ENCODE measurements at places on chromosomes 12 and 14.
A peak's percentile ranks its signal among the peaks of the same experiment; 100 is the strongest.

GRCh38 chr14:24993631-24994030 is 56.3 kb downstream of the STXBP6 start:
- DNase-seq, result no peak

DNA sequence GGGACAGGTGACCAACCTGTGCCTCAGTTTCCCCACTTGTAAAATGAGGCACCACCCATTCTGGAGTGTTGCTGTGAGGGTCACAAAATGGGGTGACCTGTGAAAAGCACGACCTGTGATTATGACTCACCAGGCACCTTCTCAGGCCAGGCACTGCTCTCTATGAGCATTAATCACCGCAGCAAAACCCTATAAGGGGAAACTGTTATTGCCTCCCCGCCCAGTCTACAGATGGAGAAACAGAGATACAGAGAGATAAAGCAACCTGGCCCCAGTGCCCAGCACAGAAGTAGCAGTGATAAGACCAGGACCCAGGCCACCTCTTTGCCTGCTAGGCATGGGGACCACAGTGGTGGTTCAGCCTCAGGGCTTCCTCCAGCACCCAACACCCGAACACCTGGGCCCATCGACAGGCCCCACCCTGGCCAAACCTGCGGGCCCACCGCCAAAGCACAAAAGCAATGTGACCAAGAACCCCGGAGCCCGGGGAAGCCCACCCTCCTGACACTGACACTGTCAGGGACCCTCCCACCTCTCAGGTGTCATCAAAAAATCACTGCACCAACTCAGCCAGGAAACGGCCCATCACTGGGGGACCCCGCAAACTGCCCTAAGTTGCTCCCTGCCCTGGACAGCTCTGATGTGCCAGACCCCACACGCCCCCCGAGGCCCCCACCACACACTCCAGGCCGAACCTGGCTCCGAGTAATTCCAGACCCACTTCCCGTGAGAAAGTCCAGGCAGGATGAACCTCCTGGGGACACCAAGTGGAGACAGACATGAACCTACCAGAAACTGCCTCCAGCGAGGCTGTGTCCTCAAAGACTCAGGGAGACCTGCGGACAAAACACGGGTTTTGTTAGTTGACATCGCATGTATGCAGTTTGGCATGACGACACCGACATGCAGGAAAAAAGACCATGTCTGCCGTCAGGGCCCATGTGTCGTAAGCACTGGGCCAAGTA is 32.4 kb downstream of the NCOR2 start:
- DNase-seq, result no peak

DNA sequence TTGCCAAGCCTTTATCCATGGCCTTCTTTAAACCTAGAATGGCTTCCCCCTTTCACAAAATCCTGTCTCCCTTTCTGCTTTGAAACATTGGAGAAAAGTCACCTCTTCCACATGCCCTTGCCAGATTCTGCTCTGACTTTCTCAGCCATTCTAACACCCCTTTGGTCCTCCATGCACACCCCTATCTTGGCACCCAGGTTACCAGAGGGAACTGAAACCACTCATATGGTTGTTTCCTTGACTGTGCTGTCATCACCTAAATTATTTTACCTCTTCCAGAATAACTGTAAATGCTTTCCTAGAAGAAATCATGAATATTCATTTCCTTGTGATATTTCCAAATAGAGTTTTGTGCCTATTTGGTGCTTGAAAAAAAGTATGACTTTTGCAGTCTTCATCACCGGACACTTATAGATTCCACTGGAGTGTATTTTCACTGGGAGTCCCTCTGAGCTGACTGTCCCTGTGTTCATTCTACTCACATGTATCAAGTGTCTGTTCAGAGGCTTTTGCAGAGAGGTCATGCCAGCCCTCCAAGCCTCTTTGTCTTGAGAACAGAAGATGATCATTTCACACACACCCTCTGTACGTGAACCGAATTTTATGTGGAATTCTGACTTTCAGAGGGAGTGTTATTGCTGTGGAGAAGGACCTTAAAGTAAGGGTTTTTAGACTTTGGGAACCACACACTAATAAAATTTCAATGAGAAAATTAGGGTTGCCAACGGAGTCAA is 74.1 kb downstream of the PLXNC1 start:
- no peak for DNase-seq

DNA sequence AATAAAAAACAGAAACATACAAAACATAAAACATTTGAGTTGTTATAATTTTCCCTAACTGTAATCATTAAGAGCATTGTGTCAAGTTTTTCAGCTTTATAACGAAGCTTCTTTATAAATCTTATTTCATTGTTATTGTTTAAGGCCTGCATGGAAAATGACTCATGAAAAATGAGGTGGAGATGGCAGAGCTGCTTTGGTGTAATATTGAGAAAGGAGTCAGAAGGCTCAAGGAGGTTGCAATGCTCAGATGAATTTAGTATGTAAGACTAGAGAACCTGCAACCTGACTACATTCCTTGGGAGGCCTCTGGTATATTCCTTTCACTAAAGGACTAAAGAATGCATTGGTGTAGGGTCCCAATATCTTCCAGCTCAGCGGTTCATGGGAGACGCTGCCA is 61.5 kb downstream of the TMEM30B start:
- no peak for DNase-seq

DNA sequence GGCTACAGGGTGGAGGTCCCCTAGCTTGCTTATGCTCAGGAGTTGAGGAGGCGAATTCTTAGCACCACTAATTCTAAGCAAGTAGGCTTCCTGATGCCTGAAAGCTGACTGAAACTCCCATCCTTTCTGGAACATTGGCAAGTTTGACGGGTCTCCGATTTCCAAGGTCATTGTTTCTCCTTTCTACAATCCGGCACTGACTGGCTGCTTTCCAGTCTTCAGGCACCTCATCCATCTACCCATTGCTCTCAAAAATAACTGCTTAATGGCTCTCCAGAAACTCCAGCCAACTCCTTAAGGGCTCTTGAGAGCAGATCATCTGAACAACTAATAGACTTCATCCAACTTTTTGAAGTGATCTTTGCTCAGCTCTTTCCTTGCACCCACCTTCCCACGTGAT is 13.3 kb downstream of the REM2 start:
- DNase-seq, result no peak

DNA sequence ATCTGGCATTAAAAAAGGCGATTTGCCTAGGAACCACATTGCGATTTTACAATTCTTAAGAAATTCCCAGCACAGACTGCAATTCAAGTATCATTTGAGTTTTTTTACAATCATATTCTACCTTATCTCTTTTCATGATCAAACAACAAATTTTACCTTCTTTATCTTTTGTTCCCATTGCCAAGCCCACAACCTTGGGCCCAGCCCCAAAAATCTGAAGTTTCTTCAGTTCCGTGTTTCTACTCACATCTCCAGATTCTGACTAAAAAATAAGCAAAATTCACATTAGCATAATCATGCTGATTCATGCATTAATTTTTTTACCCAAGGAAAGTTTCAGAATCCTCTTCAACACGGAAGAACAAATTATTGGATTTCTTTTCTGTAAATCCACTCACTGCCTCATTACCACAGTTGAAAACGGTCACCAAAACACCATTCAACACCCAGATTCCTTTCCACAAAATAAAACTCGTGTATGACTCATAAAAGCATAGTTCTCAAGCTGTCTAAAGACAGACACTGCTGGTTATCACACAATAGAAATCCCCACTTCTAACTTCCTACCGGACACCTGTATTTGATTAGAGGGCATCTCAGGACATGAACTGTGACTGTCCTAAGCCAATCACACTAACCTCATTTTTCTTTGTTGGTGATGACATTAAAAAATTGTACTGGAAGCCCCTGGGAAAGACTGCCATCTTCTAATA is 32.7 kb downstream of the KDM5A start:
- DNase-seq, result no peak

DNA sequence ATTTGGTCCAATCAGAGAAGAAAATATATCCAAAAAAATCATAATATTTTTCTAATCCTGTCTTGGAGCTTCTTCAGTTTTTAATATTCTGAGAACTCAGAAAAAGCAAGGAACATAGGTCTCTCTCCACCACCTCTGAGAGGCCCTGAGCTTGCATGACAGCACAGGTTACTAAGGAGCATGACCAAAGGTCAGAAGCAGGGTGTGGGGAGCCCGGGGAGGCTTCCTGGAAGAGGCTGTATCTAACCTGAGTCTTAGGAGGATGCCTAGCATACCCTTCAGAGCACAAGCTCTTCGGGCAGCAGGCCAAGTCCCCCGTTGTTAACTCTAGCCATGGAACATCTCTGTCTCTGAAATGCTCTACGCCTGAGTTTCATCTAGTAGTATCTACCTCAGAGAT is 15.7 kb upstream of the STON2 start:
- DNase-seq, result no peak

GRCh38 chr12:92827836-92828431 is 101.2 kb downstream of the EEA1 start:
- DNase-seq, result no peak

DNA sequence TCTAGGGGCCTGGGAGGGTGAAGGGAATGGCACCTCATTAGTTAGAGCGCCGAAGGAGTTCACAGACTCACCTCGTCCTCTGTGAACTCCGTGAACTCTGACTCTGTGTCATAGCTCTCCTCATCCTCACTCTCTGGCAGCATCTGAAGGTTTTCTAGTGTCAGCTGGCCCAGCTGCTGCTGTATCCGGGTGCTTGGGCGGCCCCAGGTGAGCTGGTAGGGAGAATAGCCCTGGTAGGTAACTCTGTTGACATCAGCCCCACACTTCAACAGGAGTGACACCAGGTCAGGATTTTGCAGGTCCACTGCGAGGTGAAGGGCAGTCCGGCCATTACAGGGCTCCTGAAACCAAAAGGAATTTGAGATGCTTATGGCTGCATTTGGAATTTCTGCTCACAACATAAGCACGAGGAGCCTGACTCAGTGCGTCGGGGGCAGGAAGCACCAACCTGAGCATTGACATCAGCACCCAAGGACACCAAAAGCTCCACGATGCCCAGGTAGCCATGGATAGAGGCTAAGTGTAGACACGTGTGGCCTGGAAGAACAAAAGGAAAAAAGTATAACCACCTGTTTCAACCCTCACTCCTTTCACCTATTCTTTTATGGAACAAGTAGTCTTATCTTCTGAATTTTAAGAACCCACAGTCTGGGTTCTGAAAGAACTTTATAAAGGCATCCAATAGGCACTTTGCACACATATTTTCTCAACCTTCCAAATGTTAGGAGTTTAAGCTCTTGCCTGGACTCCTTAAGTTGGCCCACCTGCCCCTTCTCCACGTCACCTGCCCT is 2.0 kb downstream of the NFKBIA start:
- no peak for DNase-seq

DNA sequence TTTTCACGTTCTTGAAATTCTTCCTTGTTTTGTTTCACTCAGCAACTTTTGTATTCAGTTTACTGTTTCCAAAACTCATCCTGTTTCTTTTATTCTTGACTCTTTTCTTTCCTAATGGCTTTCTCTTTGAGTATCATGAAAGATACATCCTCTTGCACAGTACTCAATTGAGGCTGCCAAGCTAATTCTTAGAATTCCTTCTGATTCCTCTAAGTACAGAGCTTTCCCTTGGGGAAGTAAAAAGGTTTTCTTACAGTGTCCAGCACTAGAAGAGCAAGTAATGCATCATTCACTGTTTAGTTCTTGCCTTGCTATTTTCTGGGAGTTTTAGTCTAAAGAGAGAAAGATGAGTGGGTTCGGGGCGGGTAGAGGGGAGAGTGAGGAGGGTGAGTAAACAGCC is 154.1 kb downstream of the NEDD1 start:
- DNase-seq, result no peak

- no peak for DNase-seq
These were observed at the start of gene RERG for GRCh38 chr12:15220915-15221885. Gene RERG, minus strand, starts transcription at chr12:15221417. Its CDS starts 3,928 bp downstream, at chr12:15217489.

DNA sequence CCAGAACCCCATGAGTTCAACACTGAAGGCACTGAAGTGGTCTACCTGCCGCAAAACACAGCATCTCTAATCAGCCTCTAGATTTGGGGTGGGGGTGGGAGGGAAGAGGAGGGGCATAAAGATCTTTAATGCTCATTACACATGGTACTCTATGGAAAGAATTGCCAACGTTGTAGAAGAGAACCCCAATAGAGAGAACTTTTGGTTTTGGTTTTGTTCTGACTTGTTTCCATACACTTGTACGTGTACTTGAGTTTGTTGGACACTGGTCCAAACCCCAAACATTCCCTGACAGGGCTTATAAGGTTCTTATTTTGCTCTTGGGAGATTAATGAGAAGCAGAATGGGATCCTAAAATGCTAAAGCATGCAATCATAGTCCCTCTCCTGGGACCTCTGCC is 31.0 kb downstream of the GNPTAB start:
- DNase-seq, result no peak

- no peak for DNase-seq
These were observed 53.0 kb downstream of the PKP2 start for GRCh38 chr12:32843528-32844095.

GRCh38 chr12:19576506-19577280 is 137.4 kb downstream of the AEBP2 start:
- DNase-seq, result no peak

DNA sequence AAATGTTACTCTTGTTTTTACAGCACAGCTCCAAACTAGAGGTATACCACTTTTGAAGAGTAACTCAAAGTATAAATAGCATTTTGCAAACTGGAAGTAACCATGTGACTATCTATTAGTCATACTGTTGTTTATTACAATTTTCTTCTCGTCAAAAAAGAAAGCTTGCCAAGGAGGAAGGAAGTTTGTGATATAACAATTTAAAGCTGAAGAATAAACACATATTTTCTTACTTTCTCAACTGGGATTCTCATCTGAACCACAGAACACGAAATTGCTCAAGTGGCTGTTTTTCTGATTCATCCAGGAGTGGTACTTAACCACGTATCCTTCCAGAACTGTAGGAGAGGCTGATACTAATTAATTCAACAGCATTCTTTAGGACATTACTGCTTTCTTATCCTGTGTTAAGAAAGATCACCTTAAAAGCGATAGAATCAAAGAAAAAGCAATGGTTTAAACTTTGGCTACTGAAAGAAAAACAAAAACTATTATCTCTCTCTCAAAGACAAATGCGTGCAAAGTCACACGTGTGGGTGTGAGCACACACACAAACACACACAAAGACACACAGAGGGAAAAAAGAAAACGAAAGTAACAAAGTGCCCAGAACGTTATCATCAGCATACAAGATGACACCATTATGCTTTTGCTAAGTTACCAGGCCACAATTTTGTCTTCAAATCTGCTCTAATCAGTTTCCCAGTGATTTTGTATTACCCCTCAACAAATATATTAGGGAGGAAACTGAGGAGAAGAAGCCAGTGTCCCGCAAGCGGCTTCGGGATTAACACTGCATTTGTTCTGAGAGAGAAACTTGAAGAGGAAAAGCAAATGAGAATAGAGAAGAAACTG is at the start of gene CLEC2B:
CLEC2B (minus strand) TSS at position 48 of the 855 bp plus-strand sequence.
- DNase-seq, result no peak

- no peak for DNase-seq
These were observed 18.6 kb downstream of the GNS start for GRCh38 chr12:64740646-64741045.

GRCh38 chr12:124231980-124232653 is 62.8 kb upstream of the RFLNA start:
- DNase-seq, result peak; percentile 74

- no peak for DNase-seq
These were observed at the start of gene PYM1 for GRCh38 chr12:55927588-55928502. Gene PYM1, minus strand, starts transcription at chr12:55927894. Its CDS starts 133 bp downstream, at chr12:55927761.
